Activated CD4-positive, alpha-beta T cell treated with anti-CD3 and anti-CD28 coated beads, Interleukin-2, amount 10 ng/mL, durations not matched to agents 7 days and 5 days (primary cell): ENCODE measurements at places on chromosomes 11 and 22. TPM values are rescaled to one million over a fixed set of nuclear protein-coding genes. Genes with fewer than 3 reads are reported as not detected.

Gene KIAA1671
- total RNA-seq: 25.4 TPM

- no peak overlapping the region for H3K4me3 ChIP-seq
- H3K4me1 ChIP-seq: peaks cover 13% of the 10 kb centered on the region
- H3K27me3 ChIP-seq: no peaks in the 10 kb centered on the region
- DNase-seq: no peak
Observed at GRCh38 chr22:46968848-46969247, 206.4 kb downstream of the TBC1D22A start.

Gene CTSF
- 3.9 TPM for total RNA-seq

DNA sequence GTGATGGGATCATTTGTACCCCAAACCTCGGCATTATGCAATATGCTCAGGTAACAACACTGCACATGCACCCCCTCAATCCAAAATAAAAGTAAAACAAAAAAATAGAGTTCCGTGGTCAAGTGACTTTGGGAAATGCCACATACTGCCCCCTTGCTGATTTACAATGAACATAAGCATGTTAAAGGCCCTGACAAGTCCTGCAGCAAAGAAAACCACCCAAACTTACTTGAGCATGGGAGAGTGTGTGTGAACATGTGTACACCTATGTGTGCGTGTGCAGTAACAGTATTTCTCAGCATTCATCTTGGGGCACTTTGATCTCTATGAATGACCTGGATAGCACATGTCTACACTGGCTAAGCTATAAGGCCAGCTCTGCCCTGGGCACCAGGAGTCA is 15.8 kb upstream of the IGSF22 start:
- H3K4me1 ChIP-seq: no peaks in the 10 kb centered on the region
- H3K36me3 ChIP-seq: no peaks in the 10 kb centered on the region
- H3K4me3 ChIP-seq: no peak overlapping the region
- no peak for DNase-seq

Gene RHOD
- 0.35 TPM for total RNA-seq

- H3K27ac ChIP-seq: peak overlapping the region; percentile 90
- peaks cover 71% of the 10 kb centered on the region for H3K36me3 ChIP-seq
- H3K4me1 ChIP-seq: peaks cover 100% of the 10 kb centered on the region
- peak; percentile 60 for DNase-seq
- no peaks in the 10 kb centered on the region for H3K27me3 ChIP-seq
Observed at GRCh38 chr11:118002541-118003423, 16.6 kb downstream of the IL10RA start.

Gene ALDH3B1
- not detected for total RNA-seq

GRCh38 chr22:27151407-27151806 is 494.0 kb downstream of the MIAT start:
- H3K4me1 ChIP-seq: peaks cover 4% of the 10 kb centered on the region
- H3K27ac ChIP-seq: no peak overlapping the region
- H3K4me3 ChIP-seq: no peak overlapping the region
- DNase-seq: no peak
- no peaks in the 10 kb centered on the region for H3K36me3 ChIP-seq

DNA sequence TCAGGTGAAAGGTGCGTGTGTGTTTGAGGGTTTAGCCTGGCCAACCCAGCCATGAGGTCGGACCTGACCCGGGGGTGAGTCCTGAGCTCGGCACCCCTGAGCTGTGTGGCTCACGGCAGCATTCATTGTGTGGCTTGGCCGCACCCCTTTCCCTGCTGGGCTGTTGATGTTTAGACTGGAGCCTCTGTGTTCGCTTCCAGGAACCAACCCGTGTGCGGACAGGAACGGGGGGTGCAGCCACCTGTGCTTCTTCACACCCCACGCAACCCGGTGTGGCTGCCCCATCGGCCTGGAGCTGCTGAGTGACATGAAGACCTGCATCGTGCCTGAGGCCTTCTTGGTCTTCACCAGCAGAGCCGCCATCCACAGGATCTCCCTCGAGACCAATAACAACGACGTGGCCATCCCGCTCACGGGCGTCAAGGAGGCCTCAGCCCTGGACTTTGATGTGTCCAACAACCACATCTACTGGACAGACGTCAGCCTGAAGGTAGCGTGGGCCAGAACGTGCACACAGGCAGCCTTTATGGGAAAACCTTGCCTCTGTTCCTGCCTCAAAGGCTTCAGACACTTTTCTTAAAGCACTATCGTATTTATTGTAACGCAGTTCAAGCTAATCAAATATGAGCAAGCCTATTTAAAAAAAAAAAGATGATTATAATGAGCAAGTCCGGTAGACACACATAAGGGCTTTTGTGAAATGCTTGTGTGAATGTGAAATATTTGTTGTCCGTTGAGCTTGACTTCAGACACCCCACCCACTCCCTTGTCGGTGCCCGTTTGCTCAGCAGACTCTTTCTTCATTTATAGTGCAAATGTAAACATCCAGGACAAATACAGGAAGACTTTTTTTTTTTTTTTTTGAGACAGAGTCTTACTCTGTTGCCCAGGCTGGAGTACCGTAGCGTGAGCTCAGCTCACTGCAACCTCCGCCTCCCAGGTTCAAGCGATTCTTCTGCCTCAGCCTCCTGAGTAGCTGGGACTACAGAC is 53.9 kb upstream of the PPP6R3 start:
- DNase-seq: no peak
- H3K27ac ChIP-seq: no peak overlapping the region
- peaks cover 7% of the 10 kb centered on the region for H3K36me3 ChIP-seq
- no peaks in the 10 kb centered on the region for H3K27me3 ChIP-seq
- H3K4me1 ChIP-seq: no peaks in the 10 kb centered on the region

Gene APOBEC3A
- total RNA-seq: not detected

DNA sequence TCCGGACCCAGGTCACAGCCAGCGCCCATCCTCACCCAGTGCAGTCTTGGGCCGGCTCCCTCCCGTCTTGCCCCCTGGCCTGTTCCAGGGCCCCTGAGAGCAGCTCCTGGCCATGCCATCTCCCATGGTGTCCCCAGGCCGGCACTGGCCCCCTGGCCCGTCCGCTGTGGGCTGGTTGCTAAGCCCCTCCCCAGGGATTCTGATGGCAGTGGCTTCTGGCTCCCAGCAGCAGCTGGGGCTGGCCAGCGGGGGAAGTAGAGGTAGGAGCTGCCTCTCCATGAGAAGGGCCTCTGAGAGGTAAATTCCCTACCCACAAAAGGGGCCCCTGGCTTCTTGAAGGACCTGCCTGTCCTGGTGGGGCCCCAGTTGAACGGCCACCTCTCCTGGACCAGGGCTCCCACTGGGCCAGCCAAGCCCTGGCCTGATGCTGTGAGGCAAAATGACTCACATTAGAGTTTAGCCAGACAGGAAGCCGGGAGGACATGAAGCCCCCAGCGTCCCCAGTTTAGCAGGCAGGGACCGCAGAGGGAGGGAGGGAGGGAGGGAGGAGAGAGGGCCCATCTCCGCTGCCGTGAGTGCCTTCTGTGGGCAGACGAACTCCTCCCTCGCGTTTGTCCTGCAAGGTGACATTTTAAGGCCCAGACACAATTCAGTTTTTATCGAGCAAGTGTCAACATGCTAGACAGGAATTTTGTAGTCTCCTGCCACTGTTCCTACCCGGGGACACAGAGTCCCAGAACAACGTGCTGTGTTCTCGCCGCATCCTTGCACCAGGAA is 32.9 kb upstream of the GAL start:
- no peaks in the 10 kb centered on the region for H3K36me3 ChIP-seq
- no peak overlapping the region for H3K27ac ChIP-seq
- H3K27me3 ChIP-seq: peaks cover 11% of the 10 kb centered on the region
- DNase-seq: no peak

Gene TEAD1
- 0.12 TPM for total RNA-seq
